ENCODE measurements at places on chromosomes 13 and 19. TPM values are rescaled to one million over a fixed set of nuclear protein-coding genes. Genes with fewer than 3 reads are reported as not detected.

- no peaks in the 10 kb centered on the region for H3K36me3 ChIP-seq
- H3K4me1 ChIP-seq = no peaks in the 10 kb centered on the region
- DNase-seq = no peak
- no peaks in the 10 kb centered on the region for H3K27me3 ChIP-seq
These were observed 121.2 kb downstream of the ZNF737 start for GRCh38 chr19:20444202-20444885.

GRCh38 chr13:96958286-96958891 lies 35.9 kb downstream of the OXGR1 start:
- no peak overlapping the region for H3K27ac ChIP-seq
- H3K4me1 ChIP-seq = no peaks in the 10 kb centered on the region
- no peak for DNase-seq
- H3K27me3 ChIP-seq = peaks cover 30% of the 10 kb centered on the region
- H3K4me3 ChIP-seq = no peak overlapping the region

DNA sequence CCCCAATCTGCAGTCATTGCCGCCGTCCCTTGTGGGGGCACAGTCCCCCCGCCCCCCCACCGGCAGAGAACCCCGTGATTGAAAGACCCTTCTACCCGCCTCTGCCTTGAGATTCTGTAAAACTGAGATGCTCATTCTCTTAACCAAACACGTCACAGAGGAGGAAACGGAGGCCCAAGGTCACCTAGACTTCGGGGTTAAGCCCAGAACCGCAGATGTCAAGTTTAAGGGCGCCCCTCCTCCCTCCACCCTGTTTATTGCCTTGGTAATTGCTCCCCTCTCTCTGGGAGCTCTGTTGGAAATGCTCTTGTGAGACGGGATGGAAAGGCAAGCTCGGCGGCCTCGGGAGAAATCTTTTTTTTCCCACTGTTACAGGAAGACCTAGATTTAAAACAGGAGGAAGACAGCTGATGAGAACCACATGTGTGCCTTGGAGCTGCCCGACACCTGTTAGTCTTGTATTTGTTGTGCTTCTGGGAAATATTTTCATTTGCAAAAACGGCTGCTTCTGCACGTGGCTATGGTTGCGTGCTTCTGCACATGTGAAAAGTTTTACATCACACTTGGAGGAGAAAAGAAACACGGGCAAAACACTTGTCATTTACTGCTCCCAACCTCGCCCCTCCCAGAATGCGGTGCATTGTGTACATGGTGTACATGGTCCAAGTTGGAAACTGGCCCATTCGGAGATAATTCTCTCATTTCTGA lies 1.1 kb upstream of the MED26 start:
- peak overlapping the region; percentile 99 for H3K27ac ChIP-seq
- no peak for DNase-seq
- H3K4me1 ChIP-seq = peaks cover 32% of the 10 kb centered on the region
- peak overlapping the region; percentile 96 for H3K4me3 ChIP-seq

GRCh38 chr19:55319785-55320184 lies 5.4 kb downstream of the TMEM150B start:
- H3K27ac ChIP-seq = no peak overlapping the region
- no peaks in the 10 kb centered on the region for H3K36me3 ChIP-seq
- peaks cover 4% of the 10 kb centered on the region for H3K4me1 ChIP-seq
- peak overlapping the region; percentile 67 for H3K4me3 ChIP-seq
- peaks cover 8% of the 10 kb centered on the region for H3K27me3 ChIP-seq
- no peak for DNase-seq

The ADGRL1 gene
- total RNA-seq = 32.2 TPM

The PSMD8 gene
- 197 TPM for total RNA-seq

The ARHGAP45 gene
- total RNA-seq = 0.57 TPM

Data from chondrocyte (in vitro differentiated cells).